ENCODE measurements at places on chromosomes 13 and 19. TPM values are rescaled to one million over a fixed set of nuclear protein-coding genes. Genes with fewer than 3 reads are reported as not detected.

- peak; percentile 85 for DNase-seq
Observed at GRCh38 chr19:2096034-2096479, at the start of gene MOB3A. Gene MOB3A, minus strand, starts transcription at chr19:2096326. Its CDS starts 17,766 bp downstream, at chr19:2078560.

GRCh38 chr13:73720216-73720840 is 413.9 kb downstream of the KLF12 start:
- no peak for DNase-seq

GRCh38 chr13:51800486-51800885 is 3.5 kb downstream of the DHRS12 start:
- DNase-seq, result no peak

ZNF816 gene
- 8.9 TPM for total RNA-seq

DNA sequence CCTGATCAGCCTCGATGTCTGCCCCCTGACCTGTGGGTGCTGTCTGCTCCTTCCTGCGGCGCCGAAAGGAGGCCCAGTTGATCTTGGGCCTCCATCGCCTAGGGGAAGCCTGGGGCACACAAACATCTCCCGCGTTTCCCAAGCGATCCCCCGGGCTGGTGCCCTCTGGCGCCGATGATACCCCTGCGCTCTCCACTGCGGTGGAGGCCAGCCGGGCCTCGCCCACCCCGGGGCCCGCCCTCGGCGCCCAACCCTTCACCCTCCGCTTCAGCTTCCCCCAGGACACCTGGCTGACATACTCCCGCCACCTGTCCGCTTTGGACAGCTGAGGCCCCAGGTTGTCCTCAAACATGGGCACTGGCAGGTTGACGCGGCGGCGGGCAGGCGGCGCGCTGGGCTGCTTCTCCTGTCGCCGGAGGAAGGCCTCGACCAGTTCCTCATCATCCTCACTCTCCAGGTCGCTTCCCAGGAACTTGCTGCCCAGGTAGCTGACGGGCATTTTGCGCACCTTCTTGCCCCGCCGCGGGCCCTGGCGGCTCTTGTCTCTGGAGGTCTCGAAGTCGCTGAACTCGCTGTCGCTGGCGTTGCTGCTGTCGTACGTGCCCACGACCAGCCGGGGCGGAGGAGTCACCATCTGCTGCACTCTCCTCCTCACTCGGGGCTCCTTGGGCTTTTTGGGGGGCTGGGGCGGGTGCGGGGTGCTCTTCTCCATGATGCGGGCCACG is 1.3 kb downstream of the CCDC8 start:
- DNase-seq, result no peak

- no peak for DNase-seq
Observed at GRCh38 chr19:38392707-38393308, 4.3 kb downstream of the SPRED3 start.

Data from HCT116 (cell line).